ENCODE measurements at places on chromosomes 2 and 18.

GRCh38 chr2:108917526-108917925, 71.5 kb downstream of the EDAR start:
- DNase-seq = no peak

- no peak for DNase-seq
Measured at GRCh38 chr2:176109192-176109901, 2.3 kb downstream of the HOXD11 start.

- no peak for DNase-seq
Measured at GRCh38 chr2:71563872-71564271, 110.5 kb downstream of the DYSF start.

GRCh38 chr2:121880283-121880682, 124.8 kb downstream of the TSN start:
- no peak for DNase-seq

DNA sequence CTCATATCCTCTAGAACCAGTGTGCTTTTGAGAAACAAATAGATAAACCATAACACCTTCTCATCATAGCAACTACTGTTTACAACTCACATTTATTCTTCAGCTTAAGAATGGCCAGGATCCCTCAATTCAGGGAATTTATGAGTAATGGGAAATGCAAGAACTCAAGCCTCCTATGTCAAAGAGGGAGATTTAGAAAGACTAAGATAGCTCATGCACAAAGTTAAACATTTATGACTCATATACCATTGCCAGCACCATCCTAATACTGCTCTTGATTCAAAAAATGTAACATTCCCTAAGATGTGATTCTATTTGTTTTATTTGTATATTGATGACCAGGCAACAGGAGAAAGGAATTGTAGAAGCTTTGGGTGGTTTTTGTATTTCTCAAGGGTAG, 172.8 kb downstream of the CYP26B1 start:
- DNase-seq = no peak

DNA sequence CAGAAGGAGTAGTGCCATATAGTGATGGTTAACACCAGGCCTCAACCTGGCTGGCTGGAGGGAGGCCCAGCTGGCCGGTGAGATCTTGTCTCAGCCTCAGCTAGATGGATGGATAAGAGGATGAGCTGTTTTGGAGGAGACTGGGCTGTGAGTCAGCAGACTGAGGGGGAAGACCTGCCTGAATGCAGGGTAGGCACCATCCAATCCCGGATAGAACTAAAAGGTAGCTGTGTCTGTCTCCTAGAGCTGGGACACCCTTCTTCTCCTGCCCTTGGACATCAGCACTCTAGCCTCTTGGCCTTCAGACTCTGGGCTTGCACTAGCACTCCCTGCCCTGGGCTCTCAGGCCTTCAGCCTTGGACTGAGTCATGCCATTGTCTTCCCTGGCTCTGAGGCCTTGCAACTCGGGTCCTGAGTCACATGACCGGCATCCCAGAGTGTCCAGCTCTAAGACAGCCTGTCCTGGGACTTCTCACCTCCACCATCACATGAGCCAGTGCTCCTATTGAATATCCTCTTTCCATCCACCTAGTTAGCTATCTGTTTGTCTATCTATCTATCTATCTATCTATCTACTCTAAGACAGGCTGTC, 131.3 kb downstream of the TPO start:
- no peak for DNase-seq

DNA sequence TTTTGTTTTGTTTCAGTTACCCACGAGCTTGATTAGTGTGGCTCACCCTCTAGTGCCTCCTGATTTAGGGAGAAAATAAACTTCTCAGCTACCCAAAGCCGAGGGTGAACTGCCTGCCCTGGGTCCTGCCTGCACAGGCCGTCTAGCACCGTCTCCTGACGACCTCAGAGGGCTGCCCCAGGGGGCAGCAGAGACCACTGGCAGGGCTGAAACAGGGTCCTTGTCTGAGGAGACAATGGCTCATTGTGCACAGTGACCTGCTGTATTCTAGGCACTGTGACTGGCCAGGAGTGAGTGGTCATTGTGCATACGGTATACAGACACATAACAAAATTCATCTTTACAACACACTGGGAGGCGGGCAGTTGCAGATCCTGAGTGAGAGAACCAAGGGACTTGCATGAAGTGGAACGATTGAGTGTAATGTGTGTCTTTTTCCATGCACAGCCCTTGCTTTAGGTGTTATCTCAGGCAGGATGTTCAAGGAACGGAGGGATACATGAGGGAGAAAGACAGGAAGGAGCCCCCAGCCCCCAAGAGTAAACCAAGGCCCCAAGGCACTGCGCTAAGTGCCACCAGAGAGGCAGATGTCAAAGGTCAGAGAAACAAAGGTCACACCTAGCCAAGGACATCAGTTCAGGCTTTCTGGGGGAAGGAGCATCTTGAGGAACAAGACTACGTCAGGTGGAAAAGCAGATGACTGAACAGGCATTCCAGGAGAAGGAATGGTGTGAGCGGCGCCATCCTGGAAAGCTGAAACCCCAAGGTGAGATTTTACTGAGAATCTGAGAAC, 421.3 kb downstream of the LPIN1 start:
- no peak for DNase-seq

DNA sequence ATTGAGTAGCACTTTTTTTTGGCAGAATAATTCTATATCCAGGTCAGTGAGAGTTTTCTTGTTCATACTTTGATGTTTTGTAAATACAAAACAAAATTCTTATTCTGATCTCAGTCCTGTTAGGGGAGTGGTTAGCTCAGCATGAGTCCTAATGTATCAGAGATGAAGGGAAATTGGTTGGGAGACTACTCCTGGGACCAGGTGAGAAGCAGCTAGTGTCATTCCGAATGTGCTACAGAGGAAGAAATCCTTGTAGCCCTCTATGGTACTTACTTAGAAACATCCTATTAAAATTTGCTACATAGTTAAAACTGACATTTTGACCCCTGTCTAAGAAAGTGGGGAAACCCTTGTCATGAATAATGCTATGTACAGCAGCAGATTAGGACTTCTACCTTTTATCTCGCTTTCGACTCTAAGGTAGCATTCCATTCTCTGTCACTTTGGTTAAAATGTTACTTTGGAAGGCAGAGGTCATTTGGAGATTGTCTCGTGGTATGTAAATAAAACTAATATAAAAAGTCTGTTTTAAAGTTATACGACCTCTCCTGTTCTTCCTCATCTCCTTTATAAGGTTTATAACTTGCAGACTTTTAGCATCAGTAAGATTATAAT, 65.8 kb downstream of the PARD3B start:
- DNase-seq = no peak

- DNase-seq = no peak
Measured at GRCh38 chr18:68466672-68467071, 248.2 kb downstream of the TMX3 start.

GRCh38 chr2:39373181-39373802, 63.8 kb downstream of the MAP4K3 start:
- no peak for DNase-seq

- no peak for DNase-seq
Measured at GRCh38 chr2:184507254-184507653, 91.1 kb upstream of the ZNF804A start.

GRCh38 chr2:41886757-41887156, 161.1 kb upstream of the PKDCC start:
- no peak for DNase-seq

DNA sequence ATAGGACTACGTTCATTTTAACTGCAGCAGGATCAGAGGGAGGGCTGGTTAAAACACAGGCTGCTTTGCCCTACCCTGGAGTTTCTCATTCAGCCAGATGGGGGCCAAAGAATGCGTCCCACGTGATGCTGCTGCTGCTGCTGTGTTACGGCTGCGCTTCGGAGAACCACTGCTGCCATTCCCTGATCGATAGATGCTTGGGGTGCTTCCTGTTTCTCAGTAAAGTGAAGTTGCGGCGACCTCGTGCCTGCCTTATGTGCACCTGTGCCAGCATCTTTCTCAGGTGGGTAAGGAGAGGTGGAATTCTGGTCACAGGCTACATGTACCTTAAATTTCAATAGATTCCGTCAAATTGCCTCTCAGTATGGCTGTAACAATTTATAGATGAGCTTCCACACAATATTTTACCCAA, 24.7 kb upstream of the TOGARAM2 start:
- DNase-seq = peak; percentile 29

DNA sequence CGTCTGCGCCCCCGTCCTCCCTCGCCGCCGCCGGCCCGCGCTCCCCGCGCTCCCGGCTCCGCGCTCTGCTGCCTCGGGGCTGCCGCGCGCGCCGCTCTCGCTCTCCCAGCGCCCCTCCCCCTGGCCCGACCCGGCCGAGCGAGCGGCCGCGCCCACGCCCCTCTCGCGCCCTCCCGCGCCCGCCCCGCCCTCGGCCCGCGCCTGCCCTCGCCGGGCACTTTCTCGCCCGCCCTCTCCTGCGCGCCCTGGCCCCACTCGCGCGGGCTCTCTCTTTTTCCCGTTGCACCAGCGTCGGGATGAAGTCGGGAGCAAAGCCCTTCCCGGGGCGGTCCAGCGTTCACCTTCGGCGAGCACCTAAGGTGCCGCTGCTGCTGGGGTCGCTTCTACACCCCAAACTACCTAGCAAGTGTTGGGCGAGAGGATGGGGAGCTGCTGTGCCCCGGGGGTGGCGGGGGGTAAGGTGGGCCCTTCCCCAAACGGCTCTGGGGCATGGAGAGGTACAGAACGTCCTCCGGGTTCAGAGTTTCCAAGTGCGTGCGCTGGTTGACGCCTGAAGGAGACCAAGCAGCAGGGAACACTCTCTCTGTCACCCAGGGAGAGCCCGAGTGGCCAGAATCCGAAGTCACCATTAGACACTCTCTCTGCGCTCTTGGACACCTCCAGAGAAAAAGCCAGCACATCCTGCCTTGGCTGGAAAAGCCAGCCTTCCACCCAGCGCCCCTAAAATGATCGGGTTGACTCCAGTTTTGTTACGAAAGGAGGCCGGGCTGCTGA, at the start of gene COLEC12:
Gene COLEC12, minus strand, starts transcription at position 70 of the 774 bp plus-strand sequence. CDS start 187 bp downstream, outside the sequence.
- no peak for DNase-seq

GRCh38 chr18:46385124-46385523, 271.9 kb downstream of the LOXHD1 start:
- DNase-seq = no peak

DNA sequence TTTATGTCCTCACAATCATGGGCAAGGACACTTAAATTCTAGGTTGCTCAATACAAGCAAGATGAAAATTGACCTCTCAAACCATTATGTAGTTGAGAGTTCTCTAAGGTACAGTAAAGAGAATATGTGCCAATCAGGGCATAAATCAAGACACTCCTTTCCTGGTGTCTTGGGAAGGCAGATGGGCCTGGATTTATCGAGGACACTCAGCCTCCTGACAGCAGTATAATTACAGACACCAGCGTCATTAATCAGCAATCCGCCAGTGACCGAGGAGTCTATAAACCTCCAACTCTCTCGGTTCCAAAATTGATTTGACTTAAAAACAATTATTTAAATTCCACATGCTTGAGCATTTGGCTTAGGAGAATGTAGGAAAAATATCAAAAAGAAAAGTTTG, 75.7 kb upstream of the DAPL1 start:
- DNase-seq = no peak

DNA sequence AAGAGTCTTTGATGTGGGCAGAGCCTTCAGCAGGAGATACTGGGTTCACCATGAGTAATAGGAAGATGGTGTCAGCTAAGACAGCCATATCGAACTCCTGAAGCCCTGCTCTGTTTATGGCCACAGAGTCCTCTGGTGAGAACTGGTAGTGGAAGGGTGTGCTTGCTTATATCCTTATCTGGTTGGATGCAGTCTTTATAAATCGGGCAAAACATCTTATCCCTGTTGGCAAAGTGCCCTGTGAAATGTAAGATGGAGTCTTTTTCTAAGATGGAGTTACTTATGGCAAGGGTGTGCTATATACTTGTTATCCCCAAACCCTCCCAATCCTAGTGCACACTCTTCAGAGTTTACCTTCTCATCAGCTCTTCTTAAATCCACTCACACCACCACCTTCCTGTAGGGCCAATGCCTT, 190.8 kb upstream of the PARD3B start:
- no peak for DNase-seq

DNA sequence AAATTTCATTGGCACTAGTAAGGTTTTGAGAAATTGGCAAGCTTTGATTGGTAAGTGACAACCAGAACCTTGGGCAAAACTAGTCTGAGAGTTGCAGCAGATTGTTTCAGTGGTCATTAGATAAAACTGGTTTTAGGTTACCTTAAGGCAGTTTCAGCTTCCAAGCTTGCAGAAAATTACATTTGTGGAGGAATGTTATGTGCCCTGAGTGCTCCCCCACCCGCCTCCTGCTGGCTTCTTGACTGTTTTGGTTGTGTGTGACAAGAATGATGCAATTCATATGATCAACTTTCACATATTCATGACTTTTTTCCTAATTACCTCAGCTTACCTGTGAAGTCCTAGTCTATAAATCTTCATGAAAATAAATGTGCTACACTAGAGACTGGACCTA, 599.5 kb upstream of the ZNF804A start:
- DNase-seq = no peak

DNA sequence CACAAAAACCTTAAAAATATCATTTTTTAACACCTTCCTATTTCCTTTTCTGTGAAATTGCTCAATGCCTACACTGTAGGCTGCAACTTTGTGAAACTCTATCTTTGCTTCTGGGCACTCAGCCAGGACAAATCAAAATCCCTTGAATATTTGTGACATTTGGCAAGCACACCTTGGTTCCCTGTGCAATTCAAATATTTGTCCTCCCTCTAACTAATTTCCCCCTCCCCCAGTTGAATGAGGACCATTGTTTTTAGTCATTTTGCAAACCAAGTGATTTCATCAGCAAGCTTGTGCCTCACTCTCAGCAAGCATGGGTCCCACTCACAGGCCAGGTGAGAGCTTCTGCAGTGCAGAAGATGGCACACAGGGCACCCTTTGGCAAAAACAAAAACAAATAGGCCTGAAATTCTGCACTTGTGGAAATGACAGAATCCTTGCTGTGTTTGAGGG, 541.5 kb downstream of the CNTNAP5 start:
- no peak for DNase-seq

DNA sequence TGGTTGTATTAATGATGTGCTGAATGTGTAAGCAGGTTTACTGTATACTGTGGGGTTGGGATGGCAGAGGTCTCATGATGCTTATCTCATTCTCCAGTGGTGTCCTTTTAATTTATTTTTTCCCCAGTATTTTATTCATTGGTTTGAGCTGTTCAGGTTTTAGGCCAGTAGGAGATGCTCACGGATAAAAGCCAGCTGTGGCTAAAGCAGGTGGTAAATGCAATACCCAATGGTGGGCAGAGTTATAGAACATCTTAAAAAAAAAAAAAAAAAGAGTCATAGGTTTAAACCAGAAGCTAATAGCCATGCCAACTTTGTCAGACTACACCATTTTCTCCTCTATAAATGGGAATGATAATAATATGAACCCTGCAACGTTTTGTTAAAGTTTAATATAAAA, 57.8 kb upstream of the NEUROD1 start:
- no peak for DNase-seq

- DNase-seq = peak; percentile 39
Measured at GRCh38 chr2:200483729-200484198, 26.1 kb downstream of the KCTD18 start.

DNA sequence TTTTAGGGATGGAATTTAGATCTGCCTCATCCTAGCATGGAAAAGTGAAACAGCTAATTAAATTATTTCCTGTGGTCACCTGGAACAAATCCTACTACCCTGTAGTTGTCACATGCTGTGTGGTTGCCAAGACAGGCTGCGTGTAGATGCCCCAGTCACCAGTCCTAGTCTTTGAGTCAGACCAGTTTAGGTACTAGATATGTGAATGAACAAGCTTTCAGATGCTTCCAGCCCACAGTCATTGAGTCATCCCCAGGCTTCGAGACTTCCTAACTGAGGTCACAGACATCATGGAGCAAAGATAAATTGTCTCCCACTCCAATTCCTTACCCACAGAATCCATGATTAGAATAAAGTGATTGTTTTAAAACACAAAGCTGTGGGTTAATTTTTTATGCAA, 35.8 kb upstream of the GRB14 start:
- no peak for DNase-seq

- no peak for DNase-seq
Measured at GRCh38 chr2:197237291-197238042, 73.1 kb downstream of the ANKRD44 start.
